Fibroblast of the aortic adventitia (primary cell): ENCODE measurements at places on chromosomes 7 and 10. TPM values are rescaled to one million over a fixed set of nuclear protein-coding genes. Genes with fewer than 3 reads are reported as not detected.

Gene COL26A1
- not detected in 2 replicates for total RNA-seq

Gene PTPN20
- total RNA-seq, result 0.27 TPM in 1 of 2 replicates, not detected in the other

Gene CPXM2
- 31.6 and 64.0 TPM in 2 replicates for total RNA-seq

Gene PTF1A
- not detected in 2 replicates for total RNA-seq

Gene FAM25G
- total RNA-seq, result not detected in 2 replicates

Gene EVX1
- total RNA-seq, result not detected in 2 replicates

Gene AKR1B15
- total RNA-seq, result not detected in 2 replicates
